Thyroid gland (tissue), 4 donors: ENCODE measurements at places on chromosomes 6 and 20. TPM values are rescaled to one million over a fixed set of nuclear protein-coding genes. Genes with fewer than 3 reads are reported as not detected.

PRL gene
- not detected for total RNA-seq

GRCh38 chr20:57404006-57404405 lies 12.8 kb downstream of the RBM38 start:
- no peak for DNase-seq
- no peaks in the 10 kb centered on the region for H3K27me3 ChIP-seq
- no peaks in the 10 kb centered on the region for H3K4me1 ChIP-seq
- H3K4me3 ChIP-seq, result no peak overlapping the region

PACRG gene
- 7.7 TPM for total RNA-seq

DNA sequence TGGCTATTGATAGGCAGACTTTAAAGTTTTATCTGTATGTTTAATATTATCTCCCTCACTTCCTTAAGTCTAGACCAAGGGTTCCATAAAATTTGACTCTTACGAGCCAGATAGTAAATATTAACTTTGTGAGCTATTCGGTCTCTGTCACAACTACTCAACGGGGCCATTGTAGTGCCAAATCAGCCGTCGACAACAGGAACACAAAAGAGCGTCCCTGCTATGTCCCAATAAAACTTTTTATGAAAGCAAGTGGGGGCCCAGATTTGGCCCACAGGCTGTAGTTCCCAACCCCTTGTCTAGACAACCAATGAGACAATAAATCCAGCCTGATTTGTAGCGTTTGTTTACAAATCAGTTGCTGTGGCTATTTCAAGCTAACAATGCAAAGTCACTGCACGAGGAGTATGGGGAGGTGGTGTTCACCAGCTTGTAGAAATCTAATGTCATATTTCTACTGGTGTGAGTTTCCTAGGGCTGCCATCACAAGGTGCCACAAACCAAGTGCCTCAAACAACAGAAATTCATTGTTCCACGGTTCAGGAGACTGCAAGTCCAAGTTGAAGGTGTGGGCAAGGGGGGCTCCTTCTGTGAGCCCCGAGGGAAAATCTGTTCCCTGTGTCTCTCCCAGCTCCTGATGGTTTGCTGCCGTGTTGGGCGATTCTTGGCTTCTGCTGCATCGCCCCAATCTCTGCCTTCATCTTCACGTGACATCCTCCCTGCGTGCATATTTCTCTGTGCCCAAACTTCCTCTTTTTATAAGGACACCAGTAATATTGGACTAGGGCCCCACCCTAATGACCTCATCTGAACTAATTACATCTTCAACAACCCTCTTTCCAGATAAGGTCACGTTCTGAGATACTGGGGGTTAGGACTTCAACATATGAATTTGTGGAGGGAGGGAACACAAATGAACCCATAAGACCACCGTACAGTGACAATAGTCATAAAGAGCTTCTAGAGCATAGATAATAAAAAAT lies 356.0 kb upstream of the JARID2 start:
- H3K27me3 ChIP-seq, result no peaks in the 10 kb centered on the region
- no peak overlapping the region for H3K4me3 ChIP-seq
- DNase-seq, result no peak
- no peaks in the 10 kb centered on the region for H3K36me3 ChIP-seq

DNA sequence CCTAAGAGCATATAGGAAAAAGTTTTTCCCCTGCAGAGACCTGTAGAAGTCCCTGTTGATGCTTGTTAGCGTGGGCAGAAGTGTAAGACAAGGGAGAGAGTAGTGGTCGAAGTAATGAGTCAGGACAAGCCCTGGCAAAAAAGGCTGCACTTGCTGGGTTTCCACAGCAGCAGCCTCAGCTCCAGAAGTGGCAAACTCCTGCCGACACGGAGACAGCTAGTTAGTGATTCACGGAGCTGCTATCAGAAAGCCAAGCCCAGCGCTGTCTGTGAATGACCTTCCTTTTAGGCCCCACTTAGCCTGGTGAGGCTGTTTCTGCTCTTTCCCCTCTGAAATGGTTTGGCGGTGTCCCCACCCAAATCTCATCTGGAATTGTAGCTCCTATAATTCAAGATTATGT lies 109.1 kb downstream of the FAM50B start:
- no peak overlapping the region for H3K27ac ChIP-seq
- H3K4me1 ChIP-seq, result no peaks in the 10 kb centered on the region
- no peaks in the 10 kb centered on the region for H3K36me3 ChIP-seq
- H3K27me3 ChIP-seq, result no peaks in the 10 kb centered on the region
- H3K4me3 ChIP-seq, result no peak overlapping the region

DNA sequence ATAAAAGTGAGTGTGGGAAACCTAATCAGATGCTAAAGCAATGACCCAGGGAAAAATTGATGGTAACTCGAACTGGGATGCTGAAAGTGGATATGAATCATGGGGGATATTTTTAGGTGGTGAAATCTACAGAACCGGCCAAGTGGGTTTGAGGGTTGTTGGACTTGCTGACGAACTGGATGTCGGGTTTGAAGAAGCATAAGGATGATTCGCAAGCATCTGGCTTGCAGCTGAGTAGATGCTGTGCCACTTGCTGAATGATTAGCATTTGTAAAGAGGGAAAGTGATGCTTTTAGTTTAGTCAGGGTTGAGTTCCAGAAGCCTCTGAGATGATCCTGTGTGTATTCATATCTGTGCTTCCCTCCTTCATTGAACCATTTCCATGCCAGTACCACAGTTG lies 54.9 kb downstream of the UBR2 start:
- H3K4me3 ChIP-seq, result no peak overlapping the region
- no peak overlapping the region for H3K27ac ChIP-seq
- no peaks in the 10 kb centered on the region for H3K27me3 ChIP-seq

OPRM1 gene
- not detected for total RNA-seq

- DNase-seq, result no peak
- no peaks in the 10 kb centered on the region for H3K36me3 ChIP-seq
- peak overlapping the region; percentile 59 for H3K4me3 ChIP-seq
Measured at GRCh38 chr6:29925727-29926412, 16.5 kb upstream of the HLA-A start.

- DNase-seq, result no peak
- H3K4me3 ChIP-seq, result no peak overlapping the region
- no peak overlapping the region for H3K27ac ChIP-seq
- H3K36me3 ChIP-seq, result no peaks in the 10 kb centered on the region
Measured at GRCh38 chr20:50992336-50992732, 30.6 kb downstream of the KCNG1 start.

GRCh38 chr20:40978761-40979160 lies 49.9 kb upstream of the TOP1 start:
- H3K36me3 ChIP-seq, result no peaks in the 10 kb centered on the region
- no peak overlapping the region for H3K4me3 ChIP-seq
- DNase-seq, result no peak

KCNQ2 gene
- not detected for total RNA-seq

- no peaks in the 10 kb centered on the region for H3K36me3 ChIP-seq
- H3K27me3 ChIP-seq, result no peaks in the 10 kb centered on the region
- no peak overlapping the region for H3K4me3 ChIP-seq
Measured at GRCh38 chr20:39823224-39823623, 861.1 kb downstream of the DHX35 start.

DNA sequence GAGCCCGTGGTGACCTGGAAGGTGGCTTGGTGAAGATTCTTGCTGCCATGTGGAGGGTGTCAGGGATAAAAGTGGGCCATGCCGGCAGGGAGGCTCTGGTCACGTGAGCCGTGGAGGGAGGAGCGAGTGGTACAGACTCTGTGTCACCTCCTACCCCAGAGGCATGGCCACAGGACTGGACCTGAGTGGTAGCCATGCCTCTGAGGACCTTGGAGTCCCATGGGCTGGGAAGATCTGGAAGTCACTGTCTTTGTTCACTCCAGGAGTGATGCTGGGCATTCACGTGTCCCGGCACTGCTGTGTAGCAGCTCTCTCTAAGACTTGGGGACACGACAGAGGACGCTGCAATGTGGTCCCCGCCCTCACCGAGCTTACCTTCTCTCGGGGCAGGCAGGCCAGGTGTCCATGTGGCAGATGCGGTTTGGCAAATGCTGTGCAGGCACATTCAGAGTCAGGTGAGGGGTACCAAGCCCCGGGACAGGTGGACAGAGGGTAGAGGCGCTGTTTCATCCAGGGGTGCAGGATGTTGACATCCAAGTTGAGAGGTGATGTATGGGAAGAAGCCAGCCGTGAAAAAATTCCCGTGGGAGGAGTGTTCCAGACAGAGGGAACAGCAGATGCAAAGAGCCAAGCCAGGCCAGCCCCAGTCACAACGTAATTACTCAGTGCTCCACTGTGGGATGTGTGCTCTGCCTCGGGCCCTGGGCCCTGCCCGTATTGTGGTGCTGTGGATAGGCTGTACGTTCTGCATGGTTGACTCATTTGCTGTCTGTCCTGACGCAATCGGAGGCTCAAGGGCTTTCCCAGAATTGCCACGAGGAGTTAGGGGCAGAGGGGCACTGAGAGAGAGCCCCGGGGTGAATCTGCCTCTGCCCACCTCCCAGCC lies 307.8 kb downstream of the TAF4 start:
- H3K4me1 ChIP-seq, result no peaks in the 10 kb centered on the region
- H3K36me3 ChIP-seq, result no peaks in the 10 kb centered on the region
- H3K27me3 ChIP-seq, result no peaks in the 10 kb centered on the region
- no peak overlapping the region for H3K27ac ChIP-seq
- H3K4me3 ChIP-seq, result no peak overlapping the region
- no peak for DNase-seq
